Thyroid gland (tissue), 4 donors: ENCODE measurements at places on chromosomes 6 and 20.

- no peak for DNase-seq
These were observed 140.1 kb downstream of the BTBD3 start for GRCh38 chr20:12057778-12058177.

GRCh38 chr6:90940812-90941481 lies 354.1 kb upstream of the MAP3K7 start:
- DNase-seq = no peak

GRCh38 chr6:91572878-91573277 lies 986.0 kb upstream of the MAP3K7 start:
- no peak for DNase-seq

GRCh38 chr20:39823224-39823623 lies 861.1 kb downstream of the DHX35 start:
- no peak for DNase-seq

GRCh38 chr6:142015011-142015410 lies 117.7 kb upstream of the GJE1 start:
- no peak for DNase-seq

- no peak for DNase-seq
These were observed 2.8 kb upstream of the ZBTB9 start for GRCh38 chr6:33451606-33452005.

- DNase-seq = no peak
These were observed 76.7 kb downstream of the LRFN2 start for GRCh38 chr6:40510442-40510841.

DNA sequence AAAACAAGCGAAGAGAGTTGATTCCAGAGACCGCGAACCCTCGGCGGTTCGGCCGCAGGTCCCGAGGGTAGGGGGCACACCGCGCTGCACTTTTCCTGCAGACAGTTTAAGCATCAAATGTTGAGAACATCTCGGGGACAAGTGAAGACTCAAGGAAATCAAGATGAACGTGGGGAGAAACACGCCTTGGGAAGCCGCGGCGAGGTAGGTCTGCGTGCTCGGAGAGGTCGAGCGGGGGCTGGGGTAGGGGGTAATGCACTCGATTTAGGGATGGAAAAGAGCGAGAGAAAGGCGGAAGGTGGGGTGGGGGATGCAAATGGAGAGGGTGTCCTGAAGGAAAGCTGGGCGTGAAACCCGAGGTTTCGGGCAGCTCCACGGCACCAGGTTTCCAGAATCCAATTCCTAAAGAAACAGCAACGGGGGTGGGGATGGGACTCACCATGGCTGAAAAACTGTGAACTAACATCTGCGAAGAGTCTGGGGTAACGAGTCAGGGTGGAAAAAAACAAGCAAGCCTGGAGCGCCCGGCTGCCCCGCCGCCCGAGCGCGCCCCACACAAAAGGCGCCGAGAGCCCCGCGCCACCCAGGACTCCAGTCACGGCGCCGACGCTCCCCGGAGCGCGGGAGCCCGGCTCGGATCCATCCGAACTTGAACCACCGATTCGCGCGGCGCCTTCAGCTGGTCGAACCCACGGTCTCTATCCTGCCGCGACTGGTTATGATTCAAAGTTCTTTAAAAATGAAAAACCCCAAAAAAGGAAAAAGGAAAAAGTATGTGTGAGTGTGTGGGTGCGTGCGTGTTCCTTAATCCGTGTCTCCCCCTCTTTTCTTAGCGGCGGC lies 3.5 kb downstream of the TFAP2A start:
- DNase-seq = no peak

DNA sequence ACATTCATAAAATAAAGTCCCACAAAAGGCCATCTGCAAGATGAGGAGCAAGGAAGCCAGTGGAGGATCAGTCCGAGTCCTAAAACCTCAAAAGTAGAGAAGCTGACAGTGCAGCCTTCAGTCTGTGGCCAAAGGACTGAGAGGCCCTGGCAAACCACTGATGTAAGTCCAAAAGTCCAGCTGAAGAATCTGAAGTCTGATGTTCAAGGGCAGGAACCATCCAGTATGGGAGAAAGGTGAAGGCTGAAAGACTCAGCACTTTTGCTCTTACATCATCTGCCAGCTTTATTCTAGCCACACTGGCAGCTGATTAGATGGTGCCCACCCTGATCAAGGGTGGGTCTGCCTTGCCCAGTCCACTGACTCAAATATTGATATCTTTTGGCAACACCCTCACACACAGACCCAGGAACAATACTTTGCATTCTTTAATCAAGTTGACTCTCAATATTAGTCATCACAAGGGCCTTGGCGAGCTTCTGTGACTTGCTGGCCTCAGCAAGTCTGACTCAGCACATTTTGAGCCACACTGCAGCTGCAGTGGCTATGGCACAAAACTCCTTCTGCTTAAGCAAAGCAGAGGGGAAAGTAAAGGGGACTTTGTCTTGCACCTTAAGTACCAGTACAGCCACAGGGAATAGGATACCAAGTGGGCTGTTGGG lies 1370.3 kb upstream of the CITED2 start:
- peak; percentile 1 for DNase-seq

DNA sequence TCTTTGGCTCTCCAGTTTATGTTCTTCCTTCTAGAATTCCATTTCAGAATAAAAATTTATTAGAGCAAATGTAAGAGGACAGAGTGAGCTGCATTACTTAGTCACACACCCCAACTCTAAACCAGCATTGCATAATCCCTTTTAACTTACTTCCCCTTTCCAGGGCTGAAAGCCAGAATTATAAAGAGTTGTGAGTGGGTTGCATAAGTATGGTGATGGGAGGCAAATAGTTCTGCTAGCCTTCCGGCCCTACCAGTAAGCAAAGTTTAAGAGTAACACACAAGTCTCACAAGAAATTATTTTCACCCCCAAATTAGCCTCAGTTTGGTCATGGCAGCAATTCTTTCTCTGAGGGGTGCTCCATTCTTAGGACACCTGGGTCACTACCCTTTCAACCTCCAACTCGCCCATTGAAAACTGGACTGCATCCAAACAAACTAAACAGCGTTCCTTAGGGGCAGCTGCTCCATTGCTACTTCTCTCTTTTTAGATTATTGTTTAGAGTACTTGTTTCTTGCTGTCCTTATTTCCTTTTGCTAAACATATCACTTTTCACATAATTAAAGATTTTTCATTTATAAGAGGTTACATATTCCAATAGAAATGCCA lies 1.6 kb downstream of the KIAA0408 start:
- DNase-seq = no peak

DNA sequence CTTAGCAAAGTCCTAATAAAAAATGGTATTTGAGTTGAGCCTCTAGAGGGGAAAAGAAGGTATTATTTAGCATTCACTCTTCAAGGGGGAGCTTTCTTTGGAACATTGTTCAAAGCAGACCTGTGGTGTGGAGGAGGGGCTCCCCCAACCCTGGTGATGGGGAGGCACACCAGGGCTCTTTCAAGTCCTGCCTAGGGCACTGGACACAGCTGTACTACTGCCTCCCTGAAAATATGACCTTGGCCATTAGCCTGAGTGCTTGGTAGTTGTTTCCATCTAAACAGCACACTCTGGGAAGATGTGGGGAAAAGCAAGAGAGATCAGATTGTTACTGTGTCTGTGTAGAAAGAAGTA lies 215.1 kb upstream of the CNR1 start:
- no peak for DNase-seq

GRCh38 chr20:5596401-5597193 lies 153.6 kb upstream of the SHLD1 start:
- DNase-seq = no peak

DNA sequence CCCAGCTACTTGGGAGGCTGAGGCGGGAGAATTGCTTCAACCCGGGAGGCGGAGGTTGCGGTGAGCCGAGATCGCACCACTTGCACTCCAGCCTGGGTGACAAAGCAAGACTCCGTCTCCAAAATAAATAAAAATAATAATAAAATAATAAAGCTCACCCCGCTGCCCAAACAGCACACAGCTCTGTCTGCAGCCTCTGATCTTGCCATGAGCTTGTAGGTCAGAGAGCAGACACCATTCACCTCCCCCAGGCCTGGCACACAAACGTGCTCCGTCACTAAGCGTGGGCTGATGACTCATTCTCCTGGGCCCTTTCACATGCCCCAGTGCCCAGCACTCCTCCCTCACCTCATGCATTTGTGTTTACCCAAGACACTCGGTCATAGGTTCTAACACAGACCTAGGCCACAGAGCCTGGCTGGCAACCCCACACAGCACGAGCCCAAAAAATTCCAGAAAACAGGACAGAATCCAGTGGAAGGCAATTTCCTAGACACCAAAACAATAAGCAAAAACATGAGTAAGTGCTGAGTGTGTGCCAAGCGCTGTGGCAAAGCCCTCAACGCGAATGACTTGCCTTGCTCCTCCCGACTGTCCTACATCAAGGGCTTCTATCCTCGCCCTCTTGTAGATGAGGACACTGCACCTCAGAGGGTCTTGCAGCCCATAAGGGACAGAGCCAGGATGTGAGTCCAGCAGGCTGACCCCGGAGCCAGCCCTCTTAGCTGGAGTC lies 18.0 kb downstream of the ATP9A start:
- peak; percentile 95 for DNase-seq

GRCh38 chr6:21781128-21781527 lies 187.6 kb downstream of the SOX4 start:
- DNase-seq = no peak

DNA sequence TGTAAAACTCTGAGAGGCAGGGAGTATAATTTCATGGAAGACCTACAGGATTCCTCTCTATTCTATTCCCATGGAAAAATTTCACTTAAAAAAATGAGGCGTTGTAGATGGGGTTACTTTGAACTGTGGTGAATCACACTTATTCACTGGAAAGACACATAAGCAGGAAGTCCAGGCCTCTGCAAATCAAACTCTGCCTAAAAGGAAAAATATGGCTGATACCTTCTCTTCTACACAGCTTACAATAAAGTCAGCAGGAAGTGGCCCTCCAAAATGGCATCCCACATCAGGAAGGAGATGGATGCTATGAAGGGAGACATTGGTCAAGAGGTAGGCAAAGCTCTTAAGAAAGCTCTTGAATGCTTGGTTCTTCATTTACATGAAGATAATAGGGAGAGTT lies 115.9 kb downstream of the FYN start:
- DNase-seq = no peak

DNA sequence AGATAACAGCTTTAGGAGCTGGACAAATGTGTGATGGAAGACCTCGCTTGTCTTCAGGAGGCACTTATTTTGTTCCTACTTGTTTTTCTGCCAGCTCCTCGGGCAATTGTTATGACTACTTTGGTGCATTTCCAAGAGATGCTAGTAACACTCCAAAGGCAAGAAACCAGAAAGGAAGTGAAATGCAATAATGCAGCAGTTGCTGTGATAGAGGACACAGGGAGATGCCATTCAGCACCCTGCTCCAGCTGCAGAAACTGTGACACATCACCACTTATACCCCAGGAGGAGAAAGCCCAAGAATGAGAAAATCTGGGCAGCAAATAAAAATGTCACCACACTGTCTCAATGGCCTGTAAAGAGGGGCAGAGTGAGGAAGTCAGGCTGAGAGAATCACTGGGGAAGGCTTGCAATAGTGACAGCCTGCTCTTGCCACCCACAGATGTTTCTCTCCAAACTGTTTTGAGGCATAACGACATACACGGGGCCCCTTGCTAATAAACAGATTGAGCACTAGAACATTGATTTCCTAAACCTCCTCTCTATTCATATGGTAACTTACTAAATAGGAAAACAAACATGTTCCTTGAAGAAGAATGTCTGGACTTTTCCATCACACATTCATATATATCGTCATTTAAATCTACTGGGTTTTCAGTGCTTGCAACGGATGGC lies 231.0 kb upstream of the PRND start:
- DNase-seq = no peak

DNA sequence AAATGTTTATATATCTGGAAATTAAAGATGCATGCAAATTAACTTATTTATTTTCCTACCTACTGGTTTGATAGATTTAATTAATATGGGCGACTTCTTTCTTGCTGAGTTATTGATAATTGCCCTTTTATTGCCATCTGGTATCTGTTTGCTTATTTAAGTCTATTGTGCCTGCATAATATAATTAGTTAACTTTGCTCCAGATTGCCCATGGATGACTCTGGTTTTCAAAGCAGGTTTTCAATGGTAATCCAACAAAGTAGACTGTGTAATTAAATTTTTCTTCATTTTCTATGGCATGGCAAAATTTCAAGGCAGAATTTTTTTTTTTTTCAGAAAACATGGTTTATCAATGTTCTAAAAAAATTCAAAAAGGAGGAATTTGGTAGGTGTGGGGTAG lies 1092.0 kb downstream of the GRIK2 start:
- DNase-seq = no peak

GRCh38 chr6:47118611-47119010 lies 76.5 kb upstream of the ADGRF1 start:
- no peak for DNase-seq

DNA sequence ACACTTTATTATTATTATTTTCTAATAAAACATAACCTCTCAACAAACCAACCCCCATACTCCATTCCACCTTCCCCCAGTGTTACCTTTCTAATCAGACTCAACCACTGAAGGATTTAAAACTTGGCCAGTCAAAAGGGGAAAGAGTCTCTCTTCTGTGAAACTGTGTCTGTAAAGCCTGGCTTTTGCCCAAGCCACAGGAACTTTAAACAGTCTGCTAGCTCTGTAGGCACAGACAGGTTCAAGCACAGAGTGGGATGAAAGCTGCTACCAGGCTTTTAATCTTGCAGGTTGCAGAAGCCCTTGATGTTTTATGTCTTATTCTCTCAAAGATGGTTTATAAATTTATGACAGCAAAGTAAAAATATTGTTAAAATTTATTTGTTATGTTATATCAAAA lies 585.7 kb downstream of the TENT5A start:
- DNase-seq = no peak

DNA sequence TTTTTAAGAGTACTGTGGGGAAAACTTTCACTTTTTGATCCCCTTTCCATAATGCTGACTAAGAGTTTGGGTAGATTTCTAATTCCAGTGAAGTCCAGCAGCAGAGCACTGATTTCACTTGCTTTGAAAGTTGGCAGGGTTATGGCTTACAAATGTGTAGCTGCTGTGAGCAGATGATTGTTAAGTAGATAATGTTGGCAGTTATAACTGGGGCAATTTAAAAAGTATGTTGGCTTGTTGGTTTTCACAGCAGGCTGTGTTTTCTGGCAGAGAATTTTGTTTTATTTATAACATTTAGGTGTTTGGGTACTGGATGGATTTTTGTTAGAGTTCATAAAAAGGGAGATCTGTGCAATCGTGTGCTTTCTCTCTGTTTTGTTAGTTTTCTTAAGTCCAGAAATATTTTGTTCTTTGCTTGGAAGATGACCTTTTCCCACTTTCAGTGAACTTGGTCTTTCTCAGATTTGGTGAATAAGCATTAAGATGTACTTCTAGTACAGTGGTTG lies 31.4 kb downstream of the AFDN start:
- no peak for DNase-seq

DNA sequence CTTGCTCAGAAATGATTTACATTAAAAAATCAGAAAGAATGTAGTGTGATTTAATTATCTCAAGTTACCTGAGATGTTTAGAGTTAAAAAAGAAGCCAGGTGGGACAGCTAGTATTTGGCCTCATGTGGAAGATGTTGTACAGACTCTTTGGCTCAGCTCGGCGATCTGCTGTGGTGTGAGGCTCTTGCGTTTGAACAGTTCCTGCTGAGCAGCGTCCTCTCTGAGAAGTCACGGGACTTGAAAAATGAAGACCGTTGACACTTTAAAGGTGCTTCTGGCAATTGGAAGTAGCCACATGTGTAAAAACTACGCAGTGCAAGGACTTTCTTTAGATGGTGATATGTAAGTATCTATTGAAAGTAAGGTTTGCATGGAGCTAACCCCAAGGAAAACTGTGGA lies 169.0 kb downstream of the BACH2 start:
- no peak for DNase-seq
